ENCODE measurements at places on chromosomes 2 and 18.

GRCh38 chr2:203238292-203238703 lies 520 bp upstream of the CYP20A1 start:
- DNase-seq = no peak

DNA sequence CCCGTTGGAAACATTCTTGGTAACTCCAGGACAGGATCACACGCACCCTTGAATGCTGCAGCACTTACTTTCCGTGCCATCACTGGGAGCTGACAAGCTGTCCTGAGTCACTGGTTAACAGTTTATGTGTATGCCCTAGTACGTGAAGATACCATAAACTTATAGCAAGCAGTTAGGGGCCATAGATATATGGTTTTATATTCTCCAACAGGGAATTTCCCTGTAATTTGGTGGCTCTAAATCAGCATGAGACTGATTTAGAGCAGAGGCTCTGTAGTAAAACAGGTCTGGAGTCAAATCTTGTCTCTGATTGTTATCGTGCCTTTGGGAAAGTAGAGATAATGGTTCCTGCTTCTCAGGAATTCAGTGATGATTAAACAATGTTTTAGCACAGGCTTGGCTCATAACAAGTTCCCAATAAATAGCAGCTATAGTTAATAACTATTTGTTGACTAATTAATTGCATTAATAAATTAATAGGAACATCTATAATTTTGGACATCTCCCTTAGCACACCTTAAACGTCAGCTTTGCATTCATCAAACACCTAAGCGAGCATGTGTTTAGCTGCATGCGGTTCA lies 215.2 kb downstream of the VAPA start:
- DNase-seq = no peak

GRCh38 chr2:98708396-98709186 lies 22.3 kb downstream of the MGAT4A start:
- DNase-seq = no peak

DNA sequence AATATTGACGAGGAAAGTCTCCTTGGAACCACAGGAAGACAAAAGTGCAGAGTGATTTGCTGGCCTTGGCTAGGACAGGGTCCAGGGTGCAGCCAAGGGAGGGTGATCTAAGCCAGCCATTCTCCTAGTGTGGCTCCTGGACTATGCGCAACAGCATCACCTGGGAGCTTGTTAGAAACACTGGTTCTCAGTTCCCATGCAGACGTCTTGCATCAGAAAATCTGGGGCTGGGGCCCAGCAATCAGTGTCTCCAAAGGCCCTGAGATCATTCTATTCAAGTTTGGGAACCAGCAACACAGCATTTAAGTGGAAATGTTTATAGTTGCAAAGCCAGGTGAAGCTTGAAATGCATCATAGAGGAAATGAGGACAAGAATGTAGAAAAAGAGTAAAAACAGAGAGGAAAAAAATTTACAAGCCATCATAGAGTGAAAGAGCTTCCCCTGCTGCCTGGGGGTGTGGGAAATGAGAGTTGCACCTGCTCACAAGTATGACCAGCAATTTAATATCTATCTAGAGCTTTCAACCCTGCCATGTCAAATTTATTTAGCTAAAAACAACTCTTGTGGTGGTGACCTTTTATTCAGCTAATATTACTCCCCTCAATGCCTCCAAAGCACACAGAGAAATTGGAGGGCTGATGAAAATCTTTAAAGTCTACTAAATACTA lies 54.4 kb upstream of the SEC11C start:
- no peak for DNase-seq

DNA sequence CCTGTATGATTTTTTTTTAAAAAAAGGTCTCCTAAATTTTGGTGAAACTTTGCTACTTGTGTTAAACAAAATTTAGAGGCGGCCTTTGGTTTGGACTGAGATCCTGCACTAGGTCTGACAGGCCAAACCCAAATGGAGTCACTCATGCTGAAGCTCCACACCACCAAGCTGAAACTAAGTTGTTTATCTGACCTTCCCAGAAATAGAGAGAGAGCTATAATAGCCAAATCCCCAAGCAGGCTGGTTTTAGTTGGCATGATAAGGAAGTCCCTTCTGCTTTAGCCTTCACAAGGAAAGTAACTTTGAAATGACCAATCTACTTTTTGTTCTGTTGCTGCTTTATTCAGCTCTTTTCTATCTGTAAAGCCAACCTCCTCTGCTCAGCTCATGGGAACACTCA lies 17.1 kb upstream of the THUMPD2 start:
- no peak for DNase-seq

- DNase-seq = no peak
These were observed 95.2 kb downstream of the KLHL14 start for GRCh38 chr18:32677578-32677977.

DNA sequence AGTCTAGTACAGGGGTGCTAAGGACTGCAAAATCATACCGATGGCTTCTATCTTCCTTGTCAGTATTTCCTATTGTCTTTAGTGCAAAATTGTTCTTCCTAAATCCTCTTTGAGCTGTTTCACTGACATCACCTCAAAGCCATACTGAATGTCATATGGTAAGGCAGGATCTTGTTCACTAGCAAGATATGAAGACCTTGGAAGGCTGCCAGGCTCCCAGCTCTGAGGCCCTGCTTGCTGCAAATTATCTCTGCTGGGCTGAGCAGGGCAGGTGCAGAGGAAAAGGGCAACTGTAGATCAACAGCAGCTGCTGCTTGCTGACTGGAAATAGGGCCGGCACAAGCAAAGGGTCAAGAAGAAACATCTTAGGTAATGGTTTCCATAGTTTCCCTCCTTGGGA lies 58.2 kb downstream of the PMAIP1 start:
- DNase-seq = no peak

DNA sequence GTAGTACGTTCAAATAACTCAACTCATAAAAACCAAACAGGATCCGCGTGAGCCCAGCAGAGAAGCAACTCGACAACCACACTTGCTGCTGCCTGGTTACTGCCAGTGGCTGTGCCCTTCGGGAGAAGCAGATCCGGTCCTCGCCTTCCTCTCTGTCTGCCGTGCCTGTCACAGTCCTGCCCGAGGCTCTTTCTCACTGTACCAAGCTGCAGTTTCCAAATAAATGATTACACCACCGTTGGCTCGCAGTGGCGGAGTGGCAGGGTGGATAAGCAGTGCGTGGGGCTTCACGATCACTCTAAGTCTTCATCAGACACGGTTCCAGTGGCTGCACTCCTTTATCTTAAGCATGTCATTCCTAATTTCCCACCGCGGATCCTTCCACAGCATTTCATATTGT lies 26.1 kb upstream of the SALL3 start:
- no peak for DNase-seq

- DNase-seq = no peak
These were observed 9.2 kb upstream of the C2orf69 start for GRCh38 chr2:199901942-199902341.

GRCh38 chr2:37529830-37530415 lies 141.5 kb downstream of the CDC42EP3 start:
- no peak for DNase-seq

- DNase-seq = no peak
These were observed 1935.1 kb upstream of the PIK3C3 start for GRCh38 chr18:40019797-40020392.

- DNase-seq = peak; percentile 52
These were observed 583 bp downstream of the NEMP2 start for GRCh38 chr2:190533968-190534309.

DNA sequence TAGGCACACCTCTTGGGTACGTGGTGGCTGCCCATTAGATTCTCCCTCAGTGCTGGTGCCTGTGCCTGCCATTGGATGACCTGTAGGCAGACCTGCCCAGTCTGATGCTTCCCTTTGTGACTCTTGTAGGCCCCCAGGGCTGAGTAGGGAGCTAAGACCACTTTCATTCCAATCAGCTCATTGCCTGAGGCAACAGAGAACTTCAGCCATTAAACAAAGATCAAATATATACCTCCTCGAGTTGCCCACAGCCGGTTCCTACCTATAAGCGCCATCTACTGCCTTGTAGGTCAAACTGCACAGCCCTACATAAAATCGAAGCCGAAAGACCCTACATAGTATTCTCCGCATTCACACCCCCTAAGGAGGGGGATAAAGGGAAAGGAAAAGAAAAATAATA lies 184.6 kb downstream of the ETAA1 start:
- DNase-seq = no peak

- DNase-seq = no peak
These were observed 30.1 kb downstream of the UXS1 start for GRCh38 chr2:106163948-106164545.

GRCh38 chr2:65974067-65974723 lies 460.7 kb upstream of the MEIS1 start:
- no peak for DNase-seq

DNA sequence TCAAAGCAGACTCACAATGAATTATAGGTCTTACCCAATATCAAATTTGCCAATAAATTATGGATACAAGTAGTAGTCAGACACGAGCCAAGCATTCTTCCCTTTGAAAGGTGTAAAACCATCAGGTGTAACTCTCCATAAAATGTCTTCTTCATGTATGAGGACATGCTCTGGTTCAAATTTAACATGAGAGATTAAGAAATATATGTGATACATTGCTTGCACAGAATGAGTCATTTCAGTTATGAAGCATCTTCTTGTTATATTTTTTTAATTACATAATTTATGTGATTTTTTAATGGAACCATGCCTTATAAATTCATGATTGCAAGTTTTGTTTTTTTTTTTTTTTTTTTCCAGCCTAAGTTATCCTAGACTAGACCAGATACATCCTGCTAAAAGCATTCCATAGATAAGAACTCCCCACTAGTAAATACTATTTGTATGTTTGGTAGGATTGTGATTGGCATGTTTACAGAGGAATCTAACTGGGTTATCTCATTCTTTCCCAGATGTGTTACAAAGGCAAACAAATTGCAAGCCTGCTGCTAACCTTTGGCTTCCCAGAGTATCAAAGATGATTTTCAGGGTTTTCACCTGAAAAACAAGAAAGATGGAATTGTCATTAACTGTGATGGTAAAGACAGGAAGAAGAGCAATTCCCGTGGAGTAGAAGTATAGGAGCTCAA lies 621.9 kb downstream of the XIRP2 start:
- no peak for DNase-seq

GRCh38 chr2:109211315-109211714 lies 82.3 kb downstream of the SH3RF3 start:
- DNase-seq = no peak

- DNase-seq = no peak
These were observed 1.2 kb downstream of the NT5DC4 start for GRCh38 chr2:112721819-112722522.

GRCh38 chr18:53906681-53907080 lies 317.8 kb downstream of the MBD2 start:
- DNase-seq = no peak

- no peak for DNase-seq
These were observed 109.5 kb downstream of the LRRTM1 start for GRCh38 chr2:80195034-80195433.

GRCh38 chr2:201909961-201910361 lies 103.6 kb downstream of the CDK15 start:
- DNase-seq = no peak

DNA sequence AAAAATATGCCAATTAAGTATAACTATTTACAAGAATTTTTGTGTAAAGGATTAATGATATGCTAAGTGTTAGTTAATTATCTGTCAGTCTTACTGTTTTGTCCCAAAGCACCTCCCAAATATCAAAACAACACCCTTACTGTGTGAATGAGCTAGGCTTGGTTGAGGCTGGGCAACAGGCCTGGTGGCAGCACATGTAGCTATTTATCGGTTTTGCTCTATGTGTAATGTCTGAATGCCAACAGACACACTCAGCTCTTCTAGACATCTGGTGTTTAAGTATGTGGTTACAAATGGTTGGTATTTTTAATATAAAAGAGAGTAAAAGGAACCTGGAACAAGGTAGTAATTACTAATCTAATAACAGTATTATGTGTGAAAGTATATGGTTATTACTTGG lies 175.3 kb downstream of the RAB3GAP1 start:
- no peak for DNase-seq

GRCh38 chr2:42827647-42828486 lies 35.5 kb upstream of the HAAO start:
- DNase-seq = peak; percentile 77

DNA sequence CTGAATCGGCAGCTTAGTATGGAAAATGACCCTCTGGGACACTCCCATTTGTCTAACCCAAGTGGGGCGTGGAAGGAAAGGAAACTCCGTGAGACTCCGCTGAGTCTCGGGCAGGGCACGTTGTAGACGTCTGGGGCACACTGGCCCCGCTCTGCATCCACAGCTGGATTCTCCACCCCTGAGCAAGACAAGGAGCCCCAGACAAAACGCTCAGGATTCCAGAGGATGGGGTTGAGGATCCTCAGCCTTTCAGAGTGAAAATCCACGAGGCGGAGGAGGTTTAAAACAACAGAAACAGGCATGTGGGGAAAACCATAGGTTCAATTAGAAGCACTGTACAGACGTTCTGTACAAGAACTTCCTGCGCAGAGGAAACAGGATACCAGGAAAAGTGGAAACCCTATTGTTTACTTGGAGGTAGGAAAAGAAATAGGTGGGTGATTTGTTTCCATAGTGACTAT lies 124.9 kb upstream of the ZNF236 start:
- DNase-seq = no peak

DNA sequence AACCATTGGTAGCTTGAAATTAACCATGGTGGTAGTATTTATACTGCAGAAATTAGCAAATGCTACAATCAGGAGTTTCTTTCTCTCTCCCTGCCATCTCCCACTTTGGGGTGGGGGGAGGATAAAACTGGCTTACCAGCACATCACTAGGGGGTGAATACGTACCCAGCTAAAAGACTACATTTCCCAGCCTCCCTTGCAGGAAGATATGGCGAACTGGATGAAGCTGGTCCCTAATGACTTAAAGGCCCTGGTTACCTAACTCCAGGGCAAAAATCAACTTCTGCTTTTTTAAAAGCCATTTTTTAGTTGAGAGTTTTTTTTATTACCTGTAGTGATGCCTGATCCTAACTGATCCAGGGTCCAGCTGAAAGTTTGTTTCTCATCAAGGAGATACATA lies 70.3 kb upstream of the RAB12 start:
- DNase-seq = no peak

GRCh38 chr2:49111456-49111855 lies 42.9 kb downstream of the FSHR start:
- DNase-seq = no peak

DNA sequence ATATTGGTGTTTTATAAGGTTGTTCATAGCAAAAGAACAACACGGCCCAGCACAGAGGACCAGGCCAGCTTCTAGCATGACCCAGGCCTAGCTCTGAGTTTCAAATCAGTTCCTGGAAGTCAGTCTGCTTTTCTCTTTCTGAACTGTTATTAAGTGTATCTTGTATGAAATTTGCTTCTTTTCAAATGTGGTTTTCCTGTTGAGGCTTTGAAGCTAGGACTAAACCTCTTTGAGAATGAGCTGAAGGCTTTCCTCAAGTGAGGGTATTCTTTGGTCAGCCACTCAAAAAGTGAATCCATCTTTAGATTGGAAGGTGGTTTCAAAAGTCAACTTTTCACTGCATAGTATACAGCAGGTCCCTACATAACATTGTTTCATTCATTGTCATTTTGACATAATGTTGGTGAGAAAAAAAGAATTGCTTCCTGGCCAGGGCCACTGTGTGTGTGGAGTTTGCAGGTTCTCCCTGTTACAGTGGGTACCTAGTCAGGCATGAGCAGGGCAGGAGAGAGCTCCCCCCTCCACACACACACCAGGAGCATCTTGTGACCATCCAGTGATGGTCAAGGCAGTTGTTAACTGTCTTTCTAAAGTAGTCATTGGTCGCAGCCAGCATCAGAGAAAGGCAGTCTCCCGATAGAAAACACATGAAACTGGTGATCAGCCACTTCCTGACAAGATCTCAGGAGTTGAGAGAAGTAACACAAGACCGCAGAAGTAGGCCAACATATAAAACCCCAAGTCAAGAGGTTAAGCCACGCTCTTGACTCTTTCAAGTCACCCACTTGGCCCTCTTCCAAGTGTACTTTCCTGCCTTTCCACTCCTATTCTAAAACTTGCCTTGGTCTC lies 6.7 kb upstream of the ACAA2 start:
- DNase-seq = peak; percentile 38

Measured in activated CD4-positive, alpha-beta T cell treated with anti-CD3 and anti-CD28 coated beads for 4 hours (primary cell).